ENCODE measurements at places on chromosomes 11 and 22.

DNA sequence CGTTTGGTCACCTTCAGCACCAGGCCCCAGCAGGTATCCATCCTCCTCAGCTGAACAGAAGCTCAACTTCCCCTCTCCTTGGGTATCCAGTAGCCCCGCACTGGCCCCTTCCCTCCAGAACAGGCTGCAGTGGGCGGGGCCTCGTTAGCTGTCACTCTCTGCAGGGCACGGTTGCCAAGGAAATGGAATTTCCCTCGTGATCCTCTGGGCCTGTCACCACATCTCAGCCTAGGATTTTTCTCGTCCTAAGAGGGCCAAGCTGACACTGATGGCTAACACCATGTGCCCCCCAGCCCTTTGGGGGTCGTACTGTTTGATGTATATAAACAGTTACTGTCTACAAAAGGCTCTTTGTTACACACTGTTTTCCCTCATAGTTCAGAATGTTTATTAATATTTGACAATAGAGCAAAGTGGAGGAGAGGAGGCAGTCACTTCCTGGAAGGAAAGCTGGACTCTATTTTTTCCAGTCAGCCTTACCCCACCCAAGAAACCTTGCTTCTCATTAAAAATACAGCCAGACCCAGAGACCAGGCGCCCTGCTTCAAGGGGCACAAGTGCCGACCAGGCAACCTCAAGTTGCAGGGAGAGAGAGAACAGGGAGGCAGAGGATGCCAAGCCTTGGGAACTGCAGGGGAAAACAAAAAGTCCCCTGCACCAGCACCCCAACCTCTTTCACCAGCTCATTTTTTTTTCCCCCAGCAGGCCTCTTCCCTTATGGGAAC lies 44.5 kb downstream of the FEZ1 start:
- DNase-seq = peak; percentile 61

DNA sequence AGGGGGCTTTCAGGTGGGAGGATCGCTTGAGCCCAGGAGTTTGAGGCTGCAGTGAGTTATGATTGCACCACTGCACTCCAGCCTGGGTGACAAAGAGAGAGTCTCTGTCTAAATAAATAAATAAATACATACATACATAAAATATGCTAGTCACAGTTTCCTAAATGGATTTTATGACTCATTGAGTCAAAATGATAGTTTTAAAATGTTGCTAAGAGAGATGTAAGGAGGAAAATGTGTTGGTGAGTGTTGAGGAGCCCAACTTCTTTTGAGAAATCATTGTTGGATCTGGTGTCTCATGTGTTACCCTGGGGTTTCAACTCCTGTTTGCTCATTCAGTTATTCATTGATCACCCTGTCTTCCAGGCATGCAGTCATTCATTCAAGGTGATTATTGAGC lies 21.0 kb downstream of the PARVB start:
- DNase-seq = no peak

DNA sequence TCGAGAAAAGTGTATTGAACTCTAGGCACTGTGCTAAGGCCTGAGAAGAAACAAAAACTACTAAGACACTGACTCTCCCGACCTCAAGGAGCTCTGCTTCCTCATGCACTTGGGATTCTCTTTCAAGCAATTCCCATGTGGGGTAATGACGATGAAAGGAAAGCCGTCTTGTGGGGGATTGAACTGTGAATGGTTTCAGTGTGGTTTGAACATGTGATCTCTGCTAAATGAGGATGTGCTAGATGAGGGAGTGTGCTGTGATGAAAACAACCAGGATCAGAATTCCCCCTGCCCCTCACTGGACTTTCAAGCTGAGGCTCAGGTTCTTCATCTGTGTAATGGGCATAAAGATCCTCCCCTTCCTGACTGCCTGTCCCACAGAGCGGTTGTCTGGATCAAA lies 74.9 kb downstream of the DEPDC5 start:
- peak; percentile 26 for DNase-seq

- peak; percentile 20 for DNase-seq
These were observed 19.3 kb downstream of the MOB2 start for GRCh38 chr11:1467270-1467669.

DNA sequence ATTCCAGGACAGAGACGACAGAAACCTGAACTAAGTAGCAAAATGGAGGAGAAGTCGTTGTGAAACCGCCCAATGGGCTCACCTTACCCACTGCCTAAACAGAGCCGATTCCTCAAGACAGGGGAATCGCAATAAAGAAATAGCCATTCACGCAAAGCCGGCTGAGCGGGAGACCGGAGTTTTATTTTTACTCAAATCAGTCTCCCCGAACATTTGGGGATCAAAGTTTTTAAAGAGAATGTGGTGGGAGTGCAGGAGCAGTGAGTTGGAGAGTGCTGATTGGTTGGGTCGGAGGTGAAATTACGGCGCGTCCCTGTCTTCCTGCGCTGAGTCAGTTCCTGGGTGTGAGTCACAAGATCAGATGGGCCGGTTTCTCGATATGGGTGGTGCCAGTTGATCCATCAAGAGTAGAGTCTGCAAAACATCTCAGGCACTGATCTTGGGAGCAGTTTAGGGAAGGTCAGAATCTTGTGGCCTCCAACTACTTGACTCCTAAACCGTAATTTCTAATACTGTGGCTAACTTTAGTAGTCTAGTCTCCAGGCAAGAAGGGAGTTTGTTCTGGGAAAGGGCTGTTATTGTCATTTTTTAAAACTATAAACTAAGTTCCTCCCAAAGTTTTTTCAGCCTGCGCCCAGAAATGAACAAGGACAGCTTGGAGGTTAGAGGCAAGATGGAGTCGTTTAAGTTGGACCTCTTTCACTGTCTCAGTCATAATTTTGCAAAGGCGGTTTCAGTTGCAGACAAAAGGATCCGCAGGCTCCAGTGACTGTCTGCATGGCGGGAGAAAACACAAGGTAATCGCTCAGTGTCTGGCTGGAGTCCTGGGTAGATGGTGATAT lies 34.1 kb downstream of the OR4D9 start:
- peak; percentile 93 for DNase-seq

GRCh38 chr22:28139961-28140360 lies 220.9 kb upstream of the PITPNB start:
- peak; percentile 91 for DNase-seq

Data from choroid plexus epithelial cell (primary cell).